NCI-H1694 (cell line): ENCODE measurements at places on chromosomes 11 and 22.
A peak's percentile ranks its signal among the peaks of the same experiment; 100 is the strongest.

- no peak for DNase-seq
These were observed 605.7 kb downstream of the METTL15 start for GRCh38 chr11:28713850-28714249.

- DNase-seq = no peak
These were observed 303.4 kb upstream of the SYN3 start for GRCh38 chr22:33361581-33361980.

DNA sequence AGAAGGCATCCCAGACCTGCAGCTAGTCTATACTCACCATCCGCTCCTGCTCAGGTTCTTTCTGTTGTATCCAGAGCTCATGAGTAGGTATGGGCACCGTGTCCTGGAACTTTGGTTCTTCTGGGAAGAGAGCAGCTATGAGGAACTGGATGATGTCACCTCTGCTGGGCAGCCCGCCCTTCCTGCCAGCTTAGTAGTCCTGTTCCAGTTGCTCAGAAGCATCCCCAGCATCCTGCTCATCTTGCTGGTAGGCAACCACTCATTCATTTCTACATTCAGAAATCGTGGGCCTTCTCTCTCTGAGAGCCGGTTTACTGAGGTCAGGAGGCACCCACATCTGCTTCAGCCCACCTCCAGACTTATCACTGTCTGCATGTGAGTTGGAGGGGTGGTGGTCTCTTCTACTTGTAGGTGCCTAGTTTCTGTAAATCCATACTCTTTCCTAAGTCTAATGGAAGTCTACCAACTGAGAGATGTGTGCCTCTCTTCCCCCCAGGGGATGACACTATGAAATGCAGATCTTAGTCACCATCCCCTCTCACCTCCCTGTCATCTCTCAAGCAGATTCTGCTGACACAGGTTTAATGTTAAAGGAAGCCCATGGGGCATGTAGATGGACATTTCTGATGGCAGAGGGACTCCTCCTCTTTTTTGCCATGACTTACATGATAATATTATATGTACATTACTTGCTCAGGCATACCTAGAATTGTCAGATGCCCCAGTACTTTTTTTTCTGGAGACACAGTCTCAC, 29.6 kb upstream of the CCDC134 start:
- DNase-seq = no peak

GRCh38 chr11:11998091-11998781, 10.2 kb downstream of the DKK3 start:
- no peak for DNase-seq

DNA sequence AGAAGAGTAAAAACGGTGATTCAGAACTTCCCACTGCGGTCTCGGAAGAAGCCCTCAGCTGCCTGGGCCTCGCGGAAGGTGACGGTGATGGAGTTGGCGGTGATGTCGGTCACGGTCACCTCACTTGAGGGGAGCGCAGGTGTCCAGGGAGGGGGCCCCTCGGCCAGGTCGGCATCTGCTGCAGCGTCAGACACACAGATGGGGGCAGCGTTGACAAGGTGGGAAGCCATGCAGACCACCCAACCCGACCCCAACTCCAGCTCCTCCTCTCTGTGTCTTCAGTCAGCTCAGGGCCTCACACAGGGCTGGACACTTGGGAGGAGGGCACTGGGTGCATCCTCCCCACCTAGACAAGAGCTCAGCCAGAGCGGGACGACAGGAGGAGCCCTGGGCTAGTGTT, 18.6 kb downstream of the CBX7 start:
- DNase-seq = no peak

GRCh38 chr11:11867720-11868119, 25.9 kb downstream of the USP47 start:
- DNase-seq = no peak

DNA sequence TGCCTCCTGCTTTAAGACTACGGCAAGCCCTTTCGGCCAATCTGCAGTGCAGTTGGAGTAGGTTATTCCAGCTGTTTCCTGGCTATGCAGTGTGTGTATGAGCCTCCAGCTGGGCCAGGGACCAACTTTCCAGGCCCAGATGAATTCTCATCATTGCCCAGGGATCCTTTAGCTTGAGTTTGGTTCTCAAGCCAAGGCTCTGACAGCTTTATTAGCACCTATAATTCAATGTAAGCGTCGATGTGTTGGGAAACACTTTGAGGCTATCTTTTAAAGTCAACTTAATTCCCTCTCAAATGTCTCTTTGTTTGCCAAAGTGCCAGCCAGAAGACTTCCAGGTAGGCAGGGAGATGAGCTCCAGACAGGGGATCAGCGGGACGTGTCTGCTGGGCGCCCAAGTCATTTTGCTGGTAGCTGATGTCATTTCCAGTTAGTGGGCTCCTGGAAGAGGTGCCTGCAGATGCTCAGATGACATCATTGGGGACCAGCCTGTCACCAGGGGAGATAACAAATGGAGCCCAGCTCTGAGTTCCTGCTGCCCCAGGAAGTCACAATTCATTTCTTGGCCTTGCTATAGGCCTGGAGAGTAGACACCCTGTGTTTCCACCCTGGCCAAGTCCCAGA, 520.4 kb downstream of the SOX6 start:
- no peak for DNase-seq

DNA sequence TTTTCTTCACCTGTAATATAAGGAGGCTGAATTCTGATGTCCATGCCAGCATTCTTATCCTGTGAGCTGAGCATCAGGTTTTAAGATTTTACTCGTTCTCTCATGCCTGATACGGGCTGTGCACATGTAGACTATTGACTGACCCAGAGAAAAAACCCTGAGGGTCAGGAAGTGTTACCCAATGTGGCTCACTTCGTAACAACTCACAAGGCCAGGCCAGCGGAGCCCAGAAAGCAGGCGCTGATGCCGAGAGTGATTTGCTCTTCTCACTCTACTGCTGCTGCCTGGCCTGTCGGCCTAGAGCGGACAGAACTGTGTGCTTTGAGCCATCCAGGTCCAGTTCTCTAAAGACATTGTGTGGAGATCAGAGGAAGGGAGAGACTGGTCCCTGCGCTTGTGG, 10.8 kb downstream of the THYN1 start:
- no peak for DNase-seq

- DNase-seq = peak; percentile 31
These were observed 153.4 kb downstream of the CCDC34 start for GRCh38 chr11:27209562-27210005.

DNA sequence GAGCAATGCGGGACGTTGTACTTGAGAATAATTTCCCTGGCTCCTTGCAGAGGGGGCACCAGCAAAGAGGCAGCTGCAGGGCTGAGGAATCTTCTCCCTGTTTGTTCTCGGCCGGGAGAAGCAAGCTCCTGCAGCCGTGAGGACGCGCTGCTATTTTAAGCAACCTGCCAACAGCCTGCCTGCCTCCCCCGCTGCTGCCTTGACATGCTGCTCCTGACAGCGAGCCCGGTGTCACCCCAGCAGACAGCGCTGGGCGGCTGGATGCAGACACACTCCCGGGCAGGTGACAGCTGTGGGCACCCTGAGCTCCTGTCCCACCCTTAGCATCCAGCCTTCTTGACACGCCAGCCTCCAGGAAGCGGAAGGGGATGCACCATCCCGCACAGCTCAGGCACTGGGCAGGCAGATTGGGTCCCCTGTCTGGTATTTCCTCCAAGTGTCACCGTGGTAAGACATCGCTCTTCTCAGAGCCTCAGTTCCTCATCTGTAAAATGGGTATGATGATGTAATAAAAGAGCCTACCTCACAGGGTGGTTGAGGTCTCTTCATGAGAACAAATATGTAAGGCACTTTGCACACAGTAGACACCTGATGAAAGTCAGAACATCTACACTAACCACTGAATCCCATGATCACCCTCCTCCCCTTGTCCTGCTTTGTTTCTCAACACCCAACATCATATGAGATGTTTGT, 530.6 kb downstream of the MN1 start:
- peak; percentile 47 for DNase-seq

DNA sequence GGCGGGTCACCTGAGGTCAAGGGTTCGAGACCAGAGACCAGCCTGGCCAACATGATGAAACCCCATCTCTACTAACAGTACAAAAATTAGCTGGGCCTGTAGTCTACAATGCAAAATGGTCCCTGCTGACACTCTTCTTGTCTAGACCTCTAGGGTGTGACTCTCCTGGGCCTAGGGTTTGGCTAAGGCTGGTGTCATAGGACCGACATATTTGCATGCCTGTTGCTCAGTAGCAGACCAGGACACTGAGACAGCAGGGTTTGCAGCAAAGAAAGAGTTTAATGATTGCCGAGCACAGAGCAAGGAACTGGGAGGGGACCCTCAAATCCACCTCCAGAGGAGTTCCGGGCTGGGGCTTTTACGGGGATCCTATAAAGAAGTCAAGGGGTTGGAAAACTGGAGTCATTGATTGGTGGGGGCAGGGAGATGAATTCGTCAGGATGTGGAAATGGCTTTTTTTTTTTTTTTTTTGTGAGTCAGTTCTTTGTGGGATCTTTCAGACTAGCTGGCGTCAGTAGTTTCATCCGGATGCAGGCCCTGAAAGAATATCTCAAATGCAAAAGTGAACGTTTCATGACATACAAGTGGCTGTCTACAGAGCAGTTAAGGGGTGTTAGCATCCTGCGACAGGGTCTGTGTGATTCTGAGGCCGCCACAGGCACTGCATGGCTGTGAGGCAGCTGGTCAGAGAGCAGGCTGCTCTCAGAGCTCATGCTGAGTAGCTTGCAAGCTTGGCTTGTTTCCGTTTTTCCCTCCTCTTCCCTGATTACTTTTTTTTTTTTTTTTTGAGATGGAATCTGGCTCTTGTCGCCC, 27.2 kb upstream of the A4GALT start:
- no peak for DNase-seq

GRCh38 chr22:33825761-33826160, 94.5 kb downstream of the LARGE1 start:
- DNase-seq = no peak

- no peak for DNase-seq
These were observed 4.7 kb downstream of the TPST2 start for GRCh38 chr22:26585104-26585790.

- no peak for DNase-seq
These were observed 47.3 kb upstream of the WNT7B start for GRCh38 chr22:46024136-46024840.

DNA sequence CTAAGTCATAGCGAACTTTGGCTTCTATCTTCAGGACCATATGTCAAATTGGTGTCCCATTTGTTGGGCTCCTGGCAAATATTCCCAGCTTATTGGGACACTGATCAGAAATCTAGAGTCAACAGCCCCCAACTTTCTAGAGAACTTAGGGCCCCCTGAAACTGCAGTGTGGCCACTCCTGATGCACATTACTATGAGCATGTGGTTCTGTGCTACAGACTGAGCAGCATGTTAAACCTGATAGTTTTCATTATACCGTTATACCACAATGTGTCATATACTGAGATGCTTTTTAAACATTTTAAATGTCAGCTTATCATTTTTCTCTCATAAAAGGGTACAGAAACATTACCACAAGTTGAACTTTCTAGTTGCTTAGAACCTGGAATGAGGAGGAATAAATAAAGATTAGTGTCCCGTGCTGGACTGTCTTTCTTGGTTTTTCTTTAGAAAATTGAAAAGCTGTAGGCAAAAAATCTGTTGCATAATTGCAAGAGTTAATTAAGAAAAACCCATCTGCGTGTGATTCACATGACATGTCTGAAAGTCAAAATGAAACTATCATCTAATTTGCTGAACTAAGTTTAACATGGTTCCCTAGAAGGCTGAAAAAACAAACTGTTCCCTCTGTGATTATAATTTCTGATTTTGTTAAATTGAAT, 16.4 kb upstream of the CTSC start:
- DNase-seq = no peak

DNA sequence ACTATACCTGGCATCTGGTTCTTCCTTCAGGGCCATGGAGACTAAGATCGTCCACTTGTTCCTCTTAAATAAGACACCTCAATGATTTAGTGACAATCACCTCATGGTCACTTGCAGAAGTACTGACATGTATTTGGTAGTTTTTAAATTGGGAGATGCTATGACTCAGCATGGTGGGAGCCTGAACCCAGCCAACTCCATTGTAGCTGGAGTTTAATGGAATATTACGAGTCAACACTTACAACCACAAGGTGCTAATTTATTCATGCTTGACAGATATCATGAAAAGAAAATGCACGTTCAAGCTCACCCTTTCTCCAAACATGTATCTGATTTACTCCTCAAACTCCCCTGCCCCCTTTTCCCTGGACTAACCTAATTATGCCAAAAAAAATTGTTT, 16.6 kb upstream of the APOL3 start:
- DNase-seq = no peak

DNA sequence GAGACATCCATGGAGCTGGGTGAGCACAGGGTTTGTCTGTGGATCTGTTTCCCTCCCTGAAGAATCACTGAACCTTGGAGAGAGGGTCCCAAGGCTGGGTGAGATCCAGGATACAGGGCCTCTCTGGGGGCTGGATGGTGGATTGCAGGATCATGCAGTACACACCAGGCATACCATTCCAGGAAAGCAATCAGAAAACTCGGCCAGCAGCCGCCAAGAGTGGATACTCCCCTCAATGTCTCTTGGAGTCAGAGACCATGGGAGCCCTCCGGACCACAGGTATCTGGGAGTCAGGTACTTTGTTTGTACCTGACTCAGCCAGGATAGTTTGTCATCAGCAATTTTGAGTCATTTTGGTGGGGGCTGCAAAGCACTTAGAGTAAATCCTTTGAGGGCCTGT, 14.6 kb upstream of the SYT13 start:
- no peak for DNase-seq

- DNase-seq = no peak
These were observed 36.6 kb downstream of the RPUSD4 start for GRCh38 chr11:126174816-126175215.

DNA sequence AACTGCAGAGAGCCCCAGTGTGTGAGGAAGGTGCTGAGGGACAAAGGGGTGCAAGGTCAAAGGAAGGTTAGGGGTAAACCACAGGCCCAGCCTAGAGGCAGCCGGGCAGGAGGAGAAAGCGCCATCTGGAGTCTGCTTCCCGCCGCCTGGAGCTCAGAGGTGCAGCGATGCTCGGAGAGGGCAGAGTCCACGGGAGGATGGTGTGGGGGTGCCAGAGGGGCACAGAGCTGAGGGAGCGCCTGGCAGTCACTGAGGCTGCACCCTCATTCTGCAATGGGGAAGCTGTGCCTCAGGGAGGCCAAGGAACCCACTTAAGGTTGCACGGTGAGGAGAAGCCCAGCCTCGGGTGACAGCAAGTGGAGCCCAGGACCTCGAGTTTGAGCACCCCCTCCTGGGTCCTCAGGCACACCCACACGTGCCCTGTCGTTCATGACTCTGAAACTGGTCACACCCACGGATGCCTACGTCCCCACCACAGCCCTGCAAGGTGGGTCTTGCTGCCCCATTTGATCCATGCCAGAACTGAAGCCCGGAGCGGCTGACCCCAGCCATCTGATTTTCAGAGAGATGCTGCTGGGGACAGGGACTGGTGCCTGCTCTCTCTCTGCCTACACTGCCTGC, 1.6 kb downstream of the IL2RB start:
- no peak for DNase-seq

GRCh38 chr11:121898903-121899302, 217.1 kb downstream of the BLID start:
- DNase-seq = no peak
